ENCODE measurements at places on chromosomes 2 and 18.
A peak's percentile ranks its signal among the peaks of the same experiment; 100 is the strongest.

DNA sequence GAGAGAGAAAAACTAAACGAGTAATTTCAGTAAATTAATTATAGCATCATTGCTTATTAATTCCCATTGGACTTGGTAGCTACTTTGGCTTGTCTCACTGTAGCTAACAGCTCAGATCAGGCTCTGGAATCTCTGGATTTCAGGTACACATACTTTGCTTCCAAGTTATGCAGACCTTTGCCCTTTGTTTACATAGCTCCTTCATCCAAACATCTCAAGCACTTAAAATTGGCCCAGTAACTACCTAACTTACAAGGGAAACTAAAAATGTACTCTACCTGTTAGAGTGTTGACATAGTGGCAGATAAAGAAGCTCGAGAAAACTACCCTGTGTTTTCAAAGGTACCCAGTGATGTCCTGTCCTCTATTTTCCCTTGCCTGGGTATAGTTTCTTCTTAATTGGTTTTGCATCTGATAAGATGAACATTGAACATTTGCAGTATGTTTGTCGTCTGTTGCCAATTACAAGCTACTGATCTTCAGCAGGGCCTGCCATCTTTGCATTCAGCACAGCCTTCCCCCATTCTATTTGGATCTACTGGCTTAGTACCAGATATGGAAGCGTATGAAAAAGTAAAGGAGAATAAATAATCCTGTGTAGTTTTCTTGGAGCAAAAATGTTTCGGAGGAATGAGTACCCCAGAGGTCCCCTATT, 601.5 kb upstream of the FANCL start:
- no peak for DNase-seq

GRCh38 chr2:20453087-20453486, 6.2 kb downstream of the RHOB start:
- no peak for DNase-seq

DNA sequence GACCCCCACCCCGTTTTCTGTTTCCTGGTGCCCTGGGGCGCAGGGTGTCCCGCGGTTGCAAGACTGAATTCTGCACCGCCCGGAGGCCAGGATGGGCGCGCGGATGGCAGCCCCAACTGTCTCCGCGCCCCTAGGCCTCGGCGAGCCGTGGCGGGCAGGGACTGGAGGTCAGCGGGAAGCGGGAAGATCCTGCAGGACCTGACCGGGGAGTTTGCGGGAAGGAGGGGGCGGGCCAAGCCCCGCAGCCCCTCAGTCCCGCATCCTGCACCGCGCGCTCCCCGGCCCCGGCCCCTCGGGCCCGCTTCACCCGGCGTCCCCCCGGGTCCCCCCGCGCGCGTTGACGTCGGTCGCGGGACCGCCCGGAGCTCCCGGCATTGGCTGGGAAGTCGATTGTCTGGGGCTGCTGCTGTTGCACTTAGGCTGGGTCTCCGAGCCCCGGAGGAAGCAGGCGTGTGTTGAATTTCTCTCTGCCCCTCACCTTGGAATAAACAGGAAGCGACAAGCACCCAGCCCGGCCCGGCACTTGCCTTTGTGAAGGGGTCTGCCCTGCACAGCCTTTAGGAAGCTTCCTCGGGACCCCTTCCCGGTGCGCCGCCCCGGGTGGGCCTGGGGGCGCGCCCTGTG, at the start of gene LDLRAD4:
TSS of gene LDLRAD4 (plus strand) at position 393 of the 624 bp plus-strand sequence.
- no peak for DNase-seq

DNA sequence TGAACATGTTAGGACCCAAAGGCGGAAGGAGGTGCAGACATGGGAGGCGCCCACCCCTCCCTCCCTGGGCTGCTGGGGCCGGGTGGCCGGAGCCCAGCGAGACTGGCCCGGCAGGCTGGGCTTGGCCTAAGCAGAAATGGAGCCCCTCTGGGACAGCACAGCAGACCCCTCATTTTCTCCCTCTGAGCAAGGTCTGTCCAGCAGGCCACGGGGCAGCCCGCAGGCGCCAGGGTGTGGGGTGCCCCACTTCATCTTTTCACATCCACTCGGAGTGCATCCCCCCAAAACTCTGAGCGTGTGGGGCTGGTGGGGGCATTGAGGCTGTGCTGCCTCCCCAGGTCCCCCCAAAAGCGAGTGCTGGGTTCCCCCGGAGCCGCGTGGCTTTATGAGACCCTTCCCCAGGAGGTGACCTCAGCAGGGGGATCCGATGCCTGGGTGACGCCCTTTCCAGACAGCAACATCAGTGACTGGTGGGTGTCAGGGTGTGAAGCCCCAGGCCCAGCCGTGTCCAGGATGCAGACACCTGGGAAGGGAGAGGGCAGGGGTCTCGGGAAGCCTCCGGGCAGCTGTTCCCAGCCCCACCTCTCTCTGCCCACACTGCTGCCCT, 36.7 kb upstream of the GPC1 start:
- no peak for DNase-seq

- DNase-seq, result no peak
Measured at GRCh38 chr2:60472041-60472440, 81.4 kb downstream of the BCL11A start.

DNA sequence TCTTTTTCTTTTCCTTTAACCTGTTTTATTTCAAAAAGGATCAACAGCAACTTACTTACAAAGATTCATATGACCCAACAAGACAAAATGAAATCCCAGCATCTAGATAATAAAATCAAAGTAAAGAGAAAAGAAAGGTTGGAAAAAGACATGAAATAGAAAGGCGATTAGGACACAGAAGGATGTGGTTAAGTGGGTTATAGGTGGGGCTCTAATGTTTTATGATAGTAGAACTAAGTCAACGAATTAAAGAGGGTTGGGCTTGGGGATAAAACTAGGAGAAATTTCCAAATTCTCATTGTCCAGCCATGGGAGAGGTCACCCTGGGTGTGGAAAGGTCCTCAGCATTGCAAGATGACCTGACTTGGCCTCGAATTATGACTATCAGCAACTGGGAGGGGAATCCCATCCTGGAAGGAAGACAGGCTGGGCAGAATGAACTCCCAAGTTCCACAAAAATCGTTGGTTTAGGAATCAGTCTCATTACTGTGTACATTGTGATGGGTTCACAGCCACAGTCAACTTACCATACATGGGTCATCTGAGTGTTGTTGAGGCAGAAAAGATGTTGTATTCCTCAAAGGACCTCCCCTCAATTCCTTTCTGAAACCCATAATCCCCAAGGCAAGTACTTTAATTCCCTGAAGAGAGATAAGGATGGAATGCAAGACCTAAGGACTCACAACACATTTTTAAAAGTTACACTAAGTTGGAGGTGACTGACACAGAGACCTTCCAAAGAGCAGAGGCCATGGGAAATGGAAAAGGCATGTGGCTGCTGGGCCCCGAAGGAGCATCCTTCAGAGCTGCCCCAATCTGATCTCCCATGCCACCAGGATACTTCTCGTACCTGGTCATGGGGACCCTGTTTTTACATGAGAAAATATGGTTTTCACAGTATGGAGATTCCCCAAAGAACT, 167.6 kb downstream of the UXS1 start:
- DNase-seq, result no peak

GRCh38 chr2:121501554-121501953, 29.1 kb upstream of the RNU4ATAC start:
- no peak for DNase-seq

DNA sequence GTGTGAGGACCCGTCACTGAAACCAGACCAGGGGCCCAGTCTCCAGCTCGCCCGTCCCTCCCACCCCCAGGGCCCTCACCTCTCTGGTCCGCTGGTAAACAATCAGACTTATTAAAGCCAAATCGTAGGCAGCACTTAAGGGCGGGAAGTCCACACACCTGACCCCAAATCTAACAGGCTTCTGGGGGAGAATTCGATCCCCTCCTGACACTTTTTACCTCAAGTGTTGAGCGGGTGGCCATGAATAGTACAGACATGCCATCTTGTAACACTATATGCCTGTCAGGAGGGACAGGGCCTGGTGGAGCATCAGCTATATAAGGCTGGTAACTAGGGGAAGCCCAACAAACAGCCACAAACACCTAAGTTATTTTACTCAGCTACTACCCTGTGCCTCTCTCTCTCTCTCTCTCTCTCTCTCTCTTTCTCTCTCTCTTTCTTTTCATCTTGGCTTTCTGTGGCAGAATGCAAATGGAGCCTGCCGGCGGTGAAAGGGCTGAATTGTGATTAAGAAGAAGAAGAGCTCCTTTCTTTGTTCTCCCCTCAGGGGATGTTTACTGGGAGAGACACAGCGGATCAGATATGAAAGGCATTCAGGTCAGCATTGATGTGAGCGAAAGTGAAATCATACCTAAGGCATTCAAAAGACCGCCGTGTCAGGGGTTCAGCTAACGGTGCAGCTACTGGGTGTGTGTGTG, 9.5 kb downstream of the ZEB2 start:
- no peak for DNase-seq

- DNase-seq, result no peak
Measured at GRCh38 chr18:32295604-32296003, 105.8 kb downstream of the MEP1B start.

DNA sequence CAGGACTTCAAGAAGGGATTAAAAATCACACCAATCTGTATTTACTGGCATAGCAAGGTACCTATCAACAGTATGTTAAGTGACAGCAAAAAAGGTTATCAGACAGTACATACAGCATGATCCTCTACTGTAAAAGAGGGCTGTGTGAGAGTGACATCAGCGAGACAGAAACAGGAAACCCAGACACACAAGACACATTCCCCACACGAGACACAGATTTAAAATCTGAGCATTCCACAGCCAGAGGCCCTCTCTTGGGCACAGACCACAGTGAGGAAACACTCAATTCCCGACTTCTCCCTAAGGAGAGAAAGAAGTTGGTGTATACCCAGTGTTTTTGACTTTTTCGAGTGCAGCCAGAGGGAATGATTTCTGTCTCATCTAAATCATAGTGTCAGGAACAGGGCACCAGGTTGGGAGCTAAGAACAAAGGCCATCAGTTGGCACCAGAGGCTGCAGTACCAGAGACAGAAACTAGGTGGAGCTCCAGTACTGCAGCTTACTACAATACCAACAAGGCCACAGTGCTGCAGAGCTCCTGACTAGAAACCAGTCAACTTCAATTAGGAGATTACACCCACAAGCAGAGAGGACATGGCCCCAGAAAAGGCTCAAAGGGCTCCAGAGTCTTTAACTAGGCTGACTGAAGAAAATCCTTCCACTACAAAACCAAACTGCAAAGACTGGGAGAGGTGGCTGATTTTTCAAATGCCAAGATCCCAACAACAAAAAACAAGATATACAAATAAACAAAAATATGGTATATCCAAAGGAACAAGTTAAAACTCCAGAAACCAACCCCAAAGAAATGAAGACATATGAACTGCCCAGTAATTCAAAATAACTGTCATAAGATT, 41.0 kb downstream of the UNC50 start:
- peak; percentile 62 for DNase-seq

DNA sequence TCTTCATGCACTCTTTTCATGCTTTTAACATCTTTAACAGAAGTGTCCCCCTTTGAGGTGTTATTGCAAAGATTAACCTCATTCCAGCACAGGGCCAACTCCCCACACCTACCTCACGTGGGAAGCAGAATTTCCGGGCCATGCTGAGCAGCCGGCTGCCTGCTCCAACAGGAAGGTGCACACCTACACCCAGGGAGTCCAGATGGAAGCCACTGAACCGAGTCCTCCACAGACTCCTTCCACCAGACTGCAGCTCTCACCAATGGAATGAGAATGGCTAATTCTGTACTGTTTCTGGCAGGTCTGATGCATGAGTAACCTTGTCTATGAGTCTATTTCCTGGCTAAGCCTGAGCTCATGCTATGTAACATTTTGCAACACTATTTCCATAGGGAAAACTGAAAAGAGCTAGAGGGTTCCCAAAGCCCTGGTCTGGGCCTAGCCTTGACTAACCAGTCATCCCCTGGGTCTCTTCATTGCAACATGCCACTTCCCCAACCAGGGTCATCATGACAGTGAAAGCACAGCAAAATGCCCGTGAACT, 11.0 kb downstream of the ERFE start:
- DNase-seq, result no peak

- no peak for DNase-seq
Measured at GRCh38 chr2:133338224-133338623, 230.0 kb downstream of the NCKAP5 start.

DNA sequence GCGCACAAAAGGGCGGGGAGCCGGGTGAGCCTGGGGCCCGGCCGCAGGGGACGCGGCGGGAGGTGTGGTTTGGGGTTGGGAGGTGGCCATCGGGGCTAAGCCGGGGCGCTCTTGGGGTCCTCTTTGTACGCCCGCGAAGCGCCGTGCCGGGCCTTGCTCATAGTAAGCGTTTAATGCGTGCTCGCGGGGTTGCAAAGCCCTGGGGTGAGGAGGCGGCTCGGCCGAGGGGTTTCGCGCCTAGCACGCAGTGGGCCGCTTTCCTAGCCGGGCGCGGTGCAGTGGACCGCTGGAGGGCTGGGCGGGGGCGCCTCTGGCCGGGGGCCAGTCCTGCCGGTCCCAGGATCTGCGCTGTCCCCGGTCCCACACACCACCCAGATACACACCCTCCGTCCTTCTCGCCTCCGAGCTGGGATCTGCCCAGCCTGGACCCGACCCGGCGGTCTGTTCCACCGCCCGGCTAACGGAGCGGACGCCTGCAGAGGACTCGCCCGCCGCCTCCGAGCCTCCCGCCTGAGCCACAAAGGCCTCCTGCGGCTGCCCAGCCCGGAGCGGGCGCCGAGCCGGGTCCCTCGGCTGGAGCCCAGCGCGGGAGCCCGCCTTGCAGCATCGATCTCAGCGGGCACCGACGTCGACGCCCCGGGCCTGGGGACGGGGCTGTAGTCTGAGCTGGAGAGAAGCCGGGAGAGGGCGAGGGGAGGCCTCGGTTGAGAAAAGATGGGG, 564 bp downstream of the DPYSL5 start:
- no peak for DNase-seq

DNA sequence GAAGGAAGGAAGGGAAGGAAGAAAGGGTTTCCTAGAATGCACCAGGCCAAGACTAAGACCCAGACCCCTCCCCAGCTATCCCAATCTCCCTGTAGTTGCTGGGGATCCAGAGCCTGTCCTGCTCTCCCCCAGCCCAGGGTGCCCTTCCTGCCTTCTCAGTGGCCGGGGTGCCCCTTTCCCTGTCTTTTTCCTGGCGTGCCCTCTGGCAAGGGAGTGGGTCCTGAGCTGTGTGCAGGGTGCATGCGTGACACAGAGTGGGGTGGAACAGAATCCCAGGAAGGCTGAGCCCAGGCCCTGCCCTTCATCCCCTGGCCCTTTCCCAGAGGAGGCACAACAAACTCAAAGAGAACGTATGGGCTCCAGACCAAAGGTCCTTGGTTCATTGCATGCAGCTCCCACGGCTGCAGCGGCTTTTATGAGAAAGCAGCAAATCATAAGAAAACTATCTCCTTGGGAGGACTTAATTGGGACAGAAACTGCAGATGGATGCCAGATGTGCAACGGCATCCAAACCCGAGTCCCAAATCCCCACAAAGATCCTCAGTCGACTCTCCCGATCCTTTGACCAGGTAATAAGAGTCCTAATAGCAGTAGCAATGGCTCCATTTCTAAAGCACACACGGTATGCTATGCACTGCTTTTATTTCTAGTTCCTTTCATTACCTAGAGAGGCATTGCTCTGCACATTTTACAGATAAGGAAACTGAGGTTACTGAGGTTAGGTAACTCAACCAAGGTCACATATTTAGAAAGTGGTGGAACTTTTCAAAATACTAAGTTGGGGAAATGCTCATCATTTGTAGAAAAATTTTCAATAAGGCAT, 12.7 kb upstream of the ARID5A start:
- DNase-seq, result no peak

GRCh38 chr2:208025814-208026184, 472 bp upstream of the PLEKHM3 start:
- no peak for DNase-seq

- DNase-seq, result no peak
Measured at GRCh38 chr2:37250869-37251740, 19.6 kb downstream of the NDUFAF7 start.
